NCI-H1436 treated with DMSO at 0.1 percent for 48 hours (cell line): ENCODE measurements at places on chromosomes 6 and 20.

DNA sequence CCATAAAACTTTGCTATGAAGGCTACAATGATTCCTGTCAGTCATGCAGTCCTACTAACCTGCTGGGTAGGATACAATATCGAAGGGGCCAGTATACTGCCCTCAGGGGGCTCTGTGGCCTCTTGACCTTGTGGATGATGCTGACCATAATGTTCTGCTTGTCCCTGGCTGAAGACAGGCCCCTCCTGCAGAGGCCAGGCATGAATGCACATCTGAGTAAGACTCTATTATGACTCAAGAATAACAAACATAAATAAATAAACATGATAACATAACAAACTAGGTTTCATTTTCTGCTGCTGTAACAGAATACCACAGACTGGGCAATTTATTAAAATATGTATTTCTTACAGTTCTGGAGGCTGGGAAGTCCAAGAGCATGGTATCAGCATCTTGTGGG lies 44.0 kb upstream of the POU5F1 start:
- no peak for DNase-seq

DNA sequence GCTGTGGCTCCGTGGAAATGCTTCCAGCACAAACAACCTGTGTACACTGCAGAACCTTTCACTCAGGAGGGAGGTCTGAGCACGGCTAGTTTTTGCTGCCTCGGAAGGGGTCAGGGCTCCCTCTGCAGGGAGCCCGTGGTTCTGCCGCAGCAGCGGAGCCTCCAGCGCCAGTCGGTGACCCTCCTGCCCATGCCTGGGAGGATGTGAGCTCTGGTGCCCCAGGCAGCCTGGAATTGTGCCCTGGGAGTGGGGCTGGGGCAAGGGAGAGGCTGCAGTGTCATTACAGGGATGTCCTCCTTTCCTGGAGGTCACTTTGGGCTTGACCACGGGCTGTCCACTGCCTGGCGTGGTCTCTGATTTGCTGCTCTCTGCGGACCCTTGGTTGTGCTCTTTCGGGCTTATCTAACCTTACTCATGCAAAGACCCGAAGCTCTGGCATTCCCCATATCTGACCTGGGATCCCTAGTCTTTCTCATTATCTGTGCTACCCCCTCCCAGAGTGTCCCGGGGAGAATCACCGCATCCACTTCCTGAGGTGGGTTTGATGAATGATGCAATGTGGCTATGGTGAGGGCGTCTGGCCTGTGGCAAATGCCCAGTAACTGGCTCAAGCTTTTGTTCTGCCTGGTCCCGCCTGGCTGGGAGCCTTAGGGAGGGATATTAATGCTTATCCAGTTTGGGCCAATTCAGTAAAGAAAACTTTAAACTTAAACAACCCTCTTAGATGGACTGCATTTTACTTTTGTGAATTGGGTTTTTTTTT lies 59.6 kb upstream of the TAGAP start:
- no peak for DNase-seq

GRCh38 chr6:10719964-10720264 lies 3.0 kb upstream of the TMEM14C start:
- no peak for DNase-seq

- no peak for DNase-seq
Measured at GRCh38 chr6:37717836-37718251, 20.2 kb upstream of the MDGA1 start.

DNA sequence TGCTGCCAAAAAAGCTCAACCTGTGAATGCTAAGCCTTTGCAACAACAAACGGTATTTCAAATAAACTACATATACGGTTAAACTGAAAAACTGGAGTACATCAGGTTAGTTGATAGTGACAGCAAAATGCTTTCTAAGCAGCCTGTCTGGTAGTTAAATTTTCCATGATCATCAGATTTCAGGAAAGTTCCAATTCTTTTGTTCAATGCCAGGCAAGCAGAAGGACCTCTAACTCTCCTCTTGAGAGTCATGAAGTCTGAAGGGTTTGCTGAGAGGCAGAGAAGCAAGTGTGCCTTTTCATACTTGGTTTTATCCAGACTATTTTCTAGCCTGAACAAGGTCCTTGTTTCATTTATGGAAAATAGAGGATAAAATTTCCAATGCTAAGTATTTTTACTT lies 4.5 kb downstream of the FLRT3 start:
- no peak for DNase-seq
